Tibial nerve (tissue), 4 donors: ENCODE measurements at places on chromosomes 12 and 14. TPM values are rescaled to one million over a fixed set of nuclear protein-coding genes. Genes with fewer than 3 reads are reported as not detected.
A peak's percentile ranks its signal among the peaks of the same experiment; 100 is the strongest.

DNA sequence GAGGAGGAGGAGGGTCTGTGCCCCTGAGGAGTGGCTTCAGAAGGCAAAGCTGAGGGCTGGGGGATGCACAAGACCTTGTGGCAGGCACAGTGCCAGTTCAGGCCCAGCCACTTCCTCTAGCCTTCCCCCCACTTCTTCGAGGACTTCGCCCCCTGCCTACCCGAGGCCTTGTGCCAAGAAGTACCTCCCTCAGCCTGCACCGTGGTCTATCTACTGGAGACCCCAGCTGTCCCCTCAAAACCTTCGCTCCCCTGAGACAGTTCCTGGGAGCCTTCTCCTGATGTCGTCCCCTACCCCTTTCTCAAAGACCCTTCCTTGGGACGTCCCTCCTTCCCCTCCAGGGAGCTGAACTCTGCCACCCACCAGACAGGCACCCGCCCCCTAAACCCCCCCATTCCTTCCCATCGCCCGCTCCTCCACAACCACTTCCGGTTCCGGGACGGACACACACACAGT, 604 bp downstream of the ZNF384 start:
- DNase-seq: no peak

- DNase-seq: peak; percentile 59
Measured at GRCh38 chr14:90383731-90384542, 12.9 kb upstream of the CALM1 start.

GRCh38 chr14:37036669-37037341, 135.6 kb downstream of the SLC25A21 start:
- no peak for DNase-seq

- no peak for DNase-seq
Measured at GRCh38 chr12:116430911-116431565, 128.1 kb upstream of the MAP1LC3B2 start.

- no peak for DNase-seq
Measured at GRCh38 chr12:101044512-101045059, 165.5 kb downstream of the SLC5A8 start.

GRCh38 chr12:42767326-42767954, 177.9 kb upstream of the PRICKLE1 start:
- no peak for DNase-seq

DNA sequence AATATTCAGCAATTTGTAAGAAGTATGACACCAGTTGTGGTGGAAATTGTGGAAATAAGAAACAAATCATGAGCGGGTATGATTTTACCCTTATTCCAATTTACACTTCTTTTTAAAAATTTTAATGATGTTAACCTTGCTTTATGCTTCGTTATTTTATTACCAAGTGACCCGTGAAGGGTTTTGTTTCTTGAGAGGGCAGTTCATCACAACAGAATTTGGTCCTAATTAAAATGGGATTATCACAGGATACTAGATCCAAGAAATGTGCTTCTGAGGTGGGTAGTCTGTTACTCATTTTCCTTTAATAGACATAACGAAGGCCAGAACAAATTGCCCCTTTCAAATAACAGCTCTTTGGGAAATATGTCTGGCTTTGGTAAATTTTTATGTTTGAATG, 25.5 kb upstream of the RASSF8 start:
- no peak for DNase-seq

GRCh38 chr12:90151491-90152015, 442.9 kb upstream of the ATP2B1 start:
- DNase-seq: no peak

DNA sequence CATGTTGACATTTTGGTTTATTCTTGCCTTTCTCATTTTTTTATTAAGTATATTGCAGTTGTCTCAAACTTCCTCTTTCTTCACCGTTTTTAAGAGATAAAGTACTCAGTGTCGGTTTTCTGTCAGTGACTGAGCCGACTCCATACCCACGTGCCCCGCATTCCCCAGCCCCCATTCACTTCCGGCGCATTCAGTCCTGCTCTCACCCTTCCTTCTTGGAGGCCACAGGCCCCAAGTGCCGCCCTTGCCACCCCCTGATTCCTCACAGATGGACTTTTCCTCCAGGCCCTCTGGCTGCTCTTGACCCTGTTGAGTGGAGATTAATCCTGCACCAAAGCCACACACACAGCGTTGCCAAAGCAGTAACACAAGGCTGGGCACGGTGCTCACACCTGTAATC, 19.1 kb upstream of the DNAH10 start:
- no peak for DNase-seq

- DNase-seq: peak; percentile 22
Measured at GRCh38 chr14:89618811-89619551, 201.9 kb upstream of the FOXN3 start.

The ADAMTS20 gene
- not detected for total RNA-seq
